Activated CD4-positive, alpha-beta T cell treated with anti-CD3 and anti-CD28 coated beads, Interleukin-2, amount 10 ng/mL, durations not matched to agents 24 days and 14 days (primary cell): ENCODE measurements at places on chromosomes 12 and 14. TPM values are rescaled to one million over a fixed set of nuclear protein-coding genes. Genes with fewer than 3 reads are reported as not detected.

- DNase-seq, result no peak
These were observed 616 bp downstream of the BCL11B start for GRCh38 chr14:99271221-99271941.

GRCh38 chr12:108346727-108347710, 7.9 kb upstream of the CMKLR1 start:
- DNase-seq, result no peak

DNA sequence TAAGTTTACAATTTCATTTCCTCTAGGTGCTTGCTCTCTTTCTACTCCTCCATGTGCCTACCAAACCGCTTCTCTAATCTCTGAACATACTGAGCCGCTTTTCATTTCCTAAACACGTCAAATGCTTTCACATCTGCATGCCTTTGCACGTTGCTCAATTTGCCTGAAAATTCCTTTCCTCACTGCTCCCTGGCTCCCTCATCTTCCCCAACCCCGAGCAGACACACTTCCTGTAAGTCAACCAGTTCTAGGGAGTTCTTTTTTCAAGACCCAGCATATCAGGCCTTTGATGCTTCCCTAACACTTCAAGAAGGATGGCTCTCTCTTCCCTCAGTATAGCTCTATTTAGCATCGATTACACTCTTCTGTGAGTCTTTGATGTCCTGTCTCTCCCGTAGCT, 50.3 kb downstream of the LMO3 start:
- no peak for DNase-seq

DNA sequence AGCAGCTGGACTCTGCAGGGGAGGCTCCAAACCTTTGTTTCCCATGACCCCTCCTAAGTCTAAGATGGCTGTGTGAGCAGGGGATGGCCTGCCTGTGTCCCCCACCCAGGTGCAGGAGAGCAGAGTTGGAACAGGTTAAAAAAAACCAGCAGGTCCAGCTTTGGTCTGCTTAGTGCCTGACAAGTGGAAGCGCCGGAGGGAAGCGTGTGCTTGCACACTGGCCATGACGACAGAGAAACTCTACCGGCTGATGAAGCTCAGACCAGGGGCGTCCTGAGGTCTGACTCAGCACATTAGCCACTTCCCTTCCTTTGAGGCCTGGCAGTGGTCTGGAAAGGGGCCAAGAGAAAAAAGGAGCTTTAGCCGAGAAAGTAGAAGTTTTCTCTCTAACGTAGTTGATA, 280.1 kb downstream of the VRK1 start:
- no peak for DNase-seq

GRCh38 chr14:54594537-54594936, 27.6 kb downstream of the SAMD4A start:
- no peak for DNase-seq

GRCh38 chr14:91728616-91729183, 3.2 kb downstream of the CATSPERB start:
- no peak for DNase-seq

DNA sequence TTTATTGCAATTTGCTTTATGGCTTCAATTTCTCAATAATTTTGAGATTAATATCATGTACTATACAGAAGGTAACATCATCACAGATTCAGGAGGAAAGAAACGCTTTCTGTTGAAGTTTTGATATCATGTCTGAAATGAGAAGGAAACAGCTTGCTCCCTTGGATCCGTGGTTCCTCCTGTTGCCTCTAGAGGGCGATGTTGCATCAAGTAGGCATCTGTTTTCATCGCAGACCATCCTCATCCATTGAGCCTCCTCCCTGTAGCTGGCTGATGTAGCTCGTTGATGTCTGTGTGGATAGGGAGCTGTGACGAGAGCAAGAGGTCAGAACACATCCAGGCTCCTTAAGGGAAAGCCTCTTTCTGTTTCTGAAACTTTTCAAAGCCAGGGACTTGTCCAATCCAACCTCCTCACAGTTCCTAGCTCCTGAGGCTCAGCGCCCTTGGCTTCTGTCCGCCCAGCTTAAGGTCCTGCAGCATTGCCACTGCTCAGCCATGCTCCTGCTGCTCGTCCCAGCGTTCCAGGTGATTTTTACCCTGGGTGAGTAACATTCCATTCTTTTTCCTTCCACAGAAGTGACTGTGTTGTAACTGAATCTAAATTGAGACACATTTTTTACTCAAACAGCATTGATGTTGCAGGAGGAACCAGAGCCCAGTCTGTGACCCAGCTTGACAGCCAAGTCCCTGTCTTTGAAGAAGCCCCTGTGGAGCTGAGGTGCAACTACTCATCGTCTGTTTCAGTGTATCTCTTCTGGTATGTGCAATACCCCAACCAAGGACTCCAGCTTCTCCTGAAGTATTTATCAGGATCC, 304.8 kb upstream of the OR4E1 start:
- peak; percentile 91 for DNase-seq

DNA sequence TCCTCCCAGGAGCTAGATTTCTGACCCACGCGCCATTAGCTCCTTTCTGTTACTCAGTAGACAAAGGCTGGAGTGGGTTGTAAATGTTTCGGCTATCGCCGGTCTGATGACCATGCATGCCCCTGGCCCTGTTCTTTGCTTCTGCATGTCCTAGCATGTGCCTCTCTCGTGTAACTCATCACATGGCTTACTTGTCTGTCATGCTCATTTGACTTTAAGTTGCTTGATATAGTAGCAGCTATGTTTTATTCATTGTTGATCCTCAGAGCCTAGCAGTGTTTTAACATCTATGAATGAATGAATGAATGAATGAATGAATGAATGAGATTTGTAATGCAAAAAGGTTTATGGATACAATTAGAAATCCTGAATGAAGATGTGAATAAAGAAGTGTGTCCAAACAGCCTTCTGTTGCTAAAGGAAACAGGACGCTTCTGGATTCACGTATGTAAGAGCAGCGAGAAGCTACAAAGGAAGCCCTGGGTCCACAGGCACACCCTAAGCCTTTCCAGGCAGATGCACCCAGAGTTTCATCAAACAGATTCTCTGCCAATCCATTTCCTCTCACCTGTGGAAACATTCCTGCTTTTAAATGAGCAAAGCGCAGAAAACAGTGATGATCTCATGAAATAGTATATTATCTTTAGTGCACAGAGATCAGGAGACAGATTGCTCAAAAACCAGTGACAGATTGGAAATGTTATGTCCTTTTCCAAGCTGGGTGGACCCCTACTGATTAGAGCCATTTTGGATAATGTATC, 3.4 kb downstream of the GSG1 start:
- DNase-seq, result no peak

DNA sequence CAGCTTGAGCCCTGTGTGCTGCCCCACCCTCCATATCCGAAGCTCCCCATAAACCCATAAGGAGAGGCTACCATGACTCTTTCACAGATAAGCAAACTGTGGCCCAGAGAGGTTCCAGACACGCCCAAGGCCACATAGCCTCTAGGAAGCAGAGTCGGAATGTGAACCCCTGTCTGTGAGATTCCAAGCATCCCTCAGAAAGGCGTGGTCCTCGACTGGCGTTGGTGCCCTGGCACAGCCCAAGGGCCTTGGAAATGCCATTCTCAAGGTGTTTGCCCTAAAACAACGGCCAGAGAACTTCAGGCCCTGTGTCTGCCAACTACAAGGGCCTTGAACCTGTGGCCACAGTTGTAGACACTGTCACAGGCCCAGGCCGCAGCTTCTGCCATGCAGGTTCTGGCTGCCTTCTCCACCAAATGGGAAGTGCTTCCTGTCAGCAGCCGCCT, 8.5 kb upstream of the DIO3 start:
- DNase-seq, result no peak

DNA sequence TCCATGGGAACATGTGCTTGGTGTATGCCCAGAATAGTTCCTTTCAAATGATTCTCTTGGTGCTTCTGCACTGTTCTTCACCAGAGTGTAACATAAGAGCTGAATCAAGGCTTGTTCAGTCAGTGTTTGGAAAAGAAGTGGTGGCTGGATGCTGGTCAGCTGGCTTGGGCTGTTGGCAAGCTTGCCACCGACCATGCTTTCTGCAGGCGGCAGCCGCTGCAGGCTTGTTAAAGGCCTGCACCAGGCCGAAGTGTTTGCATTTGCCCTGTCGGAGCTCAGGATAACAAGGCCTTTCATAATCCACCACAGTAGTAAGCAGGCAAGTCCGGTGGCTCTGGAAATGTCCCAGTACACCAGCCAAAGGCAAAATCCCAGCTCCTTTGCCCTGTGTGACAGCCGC, 26.9 kb downstream of the DAAM1 start:
- DNase-seq, result no peak

DNA sequence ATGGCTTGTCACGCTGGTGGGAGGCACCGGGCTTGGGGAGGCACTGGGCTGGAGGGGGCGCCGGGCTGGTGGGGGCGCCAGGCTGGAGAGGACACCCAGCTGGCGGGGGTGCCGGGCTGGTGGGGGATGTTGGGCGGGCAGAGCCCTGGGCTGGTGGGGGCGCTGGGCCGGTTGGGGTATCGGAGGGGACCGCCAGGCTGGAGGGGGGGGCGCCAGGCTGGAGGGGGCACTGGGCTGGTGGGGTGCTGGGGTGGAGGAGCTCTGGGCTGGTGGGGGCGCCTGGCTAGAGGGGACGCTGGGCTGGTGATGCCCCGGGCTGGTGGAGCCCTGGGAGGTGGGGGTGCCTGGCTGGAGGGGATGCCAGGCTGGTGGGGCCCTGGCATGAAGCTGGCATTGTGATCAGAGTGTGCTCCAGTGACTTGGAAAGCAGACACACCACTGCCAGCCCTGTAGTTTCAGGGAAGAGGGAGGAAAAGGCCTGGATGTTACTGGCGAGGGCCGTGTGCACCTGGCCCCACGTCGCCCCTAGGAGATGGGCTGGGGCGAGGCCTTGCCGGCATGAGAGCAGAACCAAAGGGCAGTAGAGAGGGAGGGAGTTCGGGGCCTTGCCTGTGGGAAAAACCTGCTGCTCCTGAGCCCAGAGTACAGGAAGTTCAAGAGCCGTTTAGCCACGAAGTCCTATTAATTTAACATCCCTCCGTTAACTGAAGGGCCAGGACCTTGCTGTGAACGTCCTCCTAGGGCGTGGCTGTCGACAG, 13.1 kb downstream of the TEDC1 start:
- DNase-seq, result no peak

GRCh38 chr12:69898236-69898635, 73.2 kb downstream of the MYRFL start:
- DNase-seq, result no peak

DNA sequence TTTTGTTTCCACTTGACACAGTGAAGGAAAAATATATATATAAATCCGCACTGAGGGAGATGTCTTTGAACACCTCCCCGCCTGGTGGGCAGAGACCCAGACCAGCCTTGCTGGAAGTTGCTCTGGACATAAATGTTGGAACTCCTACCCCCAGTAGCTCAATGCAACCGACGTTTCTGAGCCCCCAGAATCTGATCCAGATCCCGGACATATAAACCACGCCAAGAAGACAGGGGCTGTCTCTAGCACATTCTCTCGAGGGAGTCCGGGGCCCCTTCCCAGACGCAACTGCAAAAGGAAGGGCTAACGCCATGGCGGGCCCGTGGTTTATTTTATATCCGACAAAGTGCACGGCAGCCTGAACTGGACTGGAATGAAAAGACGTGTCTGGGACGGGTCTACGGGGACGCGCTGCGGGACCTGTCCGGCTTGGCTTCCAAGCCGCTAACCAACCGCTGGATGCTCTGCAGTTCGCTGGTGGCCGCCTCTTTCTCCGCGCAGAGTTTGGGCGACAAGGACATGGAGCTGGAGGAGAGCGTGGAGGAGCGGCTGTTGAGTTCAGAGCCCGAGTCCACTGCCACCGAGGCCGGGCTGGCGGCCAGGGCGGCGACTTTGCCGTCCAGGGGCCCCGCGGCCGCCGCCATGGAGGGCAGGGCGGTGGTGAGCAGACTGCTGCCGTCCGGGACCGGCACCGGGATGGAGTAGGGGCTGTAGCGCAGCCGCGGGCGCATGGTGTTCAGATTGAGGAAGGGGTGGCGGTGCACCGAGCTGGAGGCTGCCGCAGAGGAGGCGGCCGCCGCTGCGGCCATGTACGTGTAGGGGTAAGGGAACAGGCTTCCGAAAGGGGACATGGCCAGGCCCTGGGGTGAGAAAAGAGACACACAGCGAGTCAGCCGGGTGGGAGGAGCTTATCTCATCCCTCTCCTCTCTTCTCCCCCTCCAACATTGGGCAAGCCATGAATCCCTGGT, 12.2 kb downstream of the TBX3 start:
- no peak for DNase-seq

- DNase-seq, result no peak
These were observed 112.7 kb downstream of the SCARB1 start for GRCh38 chr12:124750787-124751471.

DNA sequence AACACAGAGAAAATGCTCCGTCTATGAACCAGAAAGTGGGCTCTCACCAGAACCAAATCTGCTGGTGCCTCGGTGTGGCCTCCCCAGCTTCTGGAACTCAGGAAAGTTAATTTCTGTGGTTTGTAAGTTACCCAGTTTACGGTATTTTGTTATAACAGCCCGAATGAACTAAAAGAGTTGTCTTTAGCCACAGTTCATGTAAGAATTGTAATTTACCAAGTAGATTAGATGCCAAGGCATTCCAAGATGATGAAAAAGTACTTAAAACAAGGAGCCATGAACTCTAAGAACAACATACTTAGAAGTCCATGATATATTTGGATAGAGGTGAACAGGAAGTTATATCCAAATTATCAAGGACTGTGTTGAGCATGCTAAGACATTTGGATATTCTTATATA, 259.9 kb upstream of the GARIN6 start:
- no peak for DNase-seq

GRCh38 chr12:75447691-75448393, 32.7 kb upstream of the GLIPR1 start:
- no peak for DNase-seq

DNA sequence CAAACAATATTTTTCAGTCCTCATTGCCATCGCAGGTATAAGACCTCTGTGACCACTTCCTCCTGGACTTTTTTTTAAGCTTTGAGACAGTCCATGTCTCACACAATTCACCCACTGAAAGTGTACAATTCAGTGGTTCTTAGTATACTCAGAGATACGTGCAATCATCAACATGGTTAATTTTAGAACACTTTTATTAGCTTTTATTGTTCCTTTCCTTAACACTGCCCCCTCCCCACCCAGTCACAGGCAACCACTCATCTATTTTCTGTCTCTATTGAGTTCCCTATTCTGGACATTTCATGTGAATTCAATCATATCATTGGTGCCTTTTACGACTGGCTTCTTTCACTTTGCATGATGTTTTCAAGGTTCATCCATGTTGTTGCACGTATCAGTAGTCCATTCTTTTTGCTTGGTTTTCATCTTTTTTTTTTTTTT, 16.2 kb downstream of the NCKAP5L start:
- no peak for DNase-seq

- no peak for DNase-seq
These were observed 418 bp downstream of the AMN1 start for GRCh38 chr12:31728289-31728916.

GRCh38 chr12:21434699-21435098, 2.8 kb upstream of the PYROXD1 start:
- DNase-seq, result no peak

- DNase-seq, result no peak
These were observed 23.3 kb downstream of the SNRPF start for GRCh38 chr12:95882080-95882479.

GRCh38 chr12:58695263-58695662, 225.0 kb downstream of the LRIG3 start:
- no peak for DNase-seq

GRCh38 chr14:89357655-89358297, 59.3 kb downstream of the FOXN3 start:
- DNase-seq, result no peak

NANOG gene
- not detected in 2 replicates for total RNA-seq

TBX3 gene
- total RNA-seq, result not detected in 2 replicates

RAPGEF3 gene
- total RNA-seq, result 3.6 and 4.5 TPM in 2 replicates

AKAP6 gene
- total RNA-seq, result 0.51 and 0.57 TPM in 2 replicates

NRL gene
- 0.96 and 1.2 TPM in 2 replicates for total RNA-seq

NAV3 gene
- total RNA-seq, result not detected in 2 replicates

EPYC gene
- total RNA-seq, result not detected in 2 replicates

HOXC10 gene
- not detected in 2 replicates for total RNA-seq
